ENCODE measurements at places on chromosomes 16 and 17. TPM values are rescaled to one million over a fixed set of nuclear protein-coding genes. Genes with fewer than 3 reads are reported as not detected.

The FBXO39 gene
- total RNA-seq: not detected

The CCL5 gene
- 0.13 TPM for total RNA-seq

The MRPS23 gene
- 181 TPM for total RNA-seq

The HOXB3 gene
- total RNA-seq: not detected

The NPIPA5 gene
- total RNA-seq: 9.7 TPM

The VAT1L gene
- not detected for total RNA-seq

GRCh38 chr16:54048586-54049495, 237.7 kb downstream of the IRX3 start:
- H3K27ac ChIP-seq: no peak overlapping the region
- H3K36me3 ChIP-seq: no peaks in the 10 kb centered on the region
- no peak overlapping the region for H3K4me3 ChIP-seq
- no peak for DNase-seq

- no peaks in the 10 kb centered on the region for H3K36me3 ChIP-seq
- H3K4me1 ChIP-seq: no peaks in the 10 kb centered on the region
- H3K4me3 ChIP-seq: no peak overlapping the region
- peaks cover 11% of the 10 kb centered on the region for H3K27me3 ChIP-seq
These were observed 57.1 kb downstream of the SPECC1 start for GRCh38 chr17:20066253-20066652.

DNA sequence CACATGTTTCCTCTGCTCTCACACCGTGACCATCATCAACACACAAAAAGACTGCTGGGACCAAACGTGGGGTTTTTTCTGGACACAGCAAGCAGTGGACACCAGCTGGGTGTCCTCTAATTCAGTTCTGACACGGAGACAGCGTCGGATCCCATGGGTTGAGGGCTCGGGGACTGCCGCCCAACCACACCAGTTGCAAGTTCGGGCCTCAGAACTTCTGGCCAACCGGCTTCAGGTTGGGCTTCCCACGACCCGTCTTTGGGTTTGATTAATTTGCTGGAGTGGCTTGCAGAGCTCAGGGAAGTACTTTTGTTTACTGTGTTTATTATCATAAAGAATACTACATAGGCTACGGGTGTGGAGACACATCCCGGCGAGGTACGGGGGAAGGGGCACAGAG, 97.8 kb downstream of the BANP start:
- H3K4me1 ChIP-seq: peaks cover 10% of the 10 kb centered on the region
- H3K27me3 ChIP-seq: no peaks in the 10 kb centered on the region
- DNase-seq: no peak
- H3K4me3 ChIP-seq: no peak overlapping the region
- peaks cover 4% of the 10 kb centered on the region for H3K36me3 ChIP-seq
- H3K27ac ChIP-seq: no peak overlapping the region

DNA sequence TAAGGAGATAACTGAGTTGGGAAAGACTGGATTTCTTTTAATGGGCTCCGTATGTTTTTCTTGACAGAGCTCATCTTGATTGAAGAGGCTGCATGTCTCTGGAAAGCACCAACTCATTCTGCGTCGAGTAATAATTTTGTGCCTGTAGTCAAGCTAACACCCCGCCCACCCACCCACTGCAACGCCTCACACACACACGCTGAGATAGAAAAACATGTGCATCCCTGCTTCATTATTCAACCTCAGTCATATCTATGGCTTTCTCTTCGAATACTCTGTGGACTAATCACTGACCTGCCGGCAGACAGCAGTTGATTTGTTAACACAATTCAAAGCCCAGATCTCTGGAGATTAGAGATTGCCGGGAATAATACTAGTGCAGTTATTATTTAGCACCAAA, 220.2 kb upstream of the TOM1L1 start:
- no peak for DNase-seq
- no peaks in the 10 kb centered on the region for H3K4me1 ChIP-seq
- no peak overlapping the region for H3K4me3 ChIP-seq
- no peak overlapping the region for H3K27ac ChIP-seq
- no peaks in the 10 kb centered on the region for H3K36me3 ChIP-seq

DNA sequence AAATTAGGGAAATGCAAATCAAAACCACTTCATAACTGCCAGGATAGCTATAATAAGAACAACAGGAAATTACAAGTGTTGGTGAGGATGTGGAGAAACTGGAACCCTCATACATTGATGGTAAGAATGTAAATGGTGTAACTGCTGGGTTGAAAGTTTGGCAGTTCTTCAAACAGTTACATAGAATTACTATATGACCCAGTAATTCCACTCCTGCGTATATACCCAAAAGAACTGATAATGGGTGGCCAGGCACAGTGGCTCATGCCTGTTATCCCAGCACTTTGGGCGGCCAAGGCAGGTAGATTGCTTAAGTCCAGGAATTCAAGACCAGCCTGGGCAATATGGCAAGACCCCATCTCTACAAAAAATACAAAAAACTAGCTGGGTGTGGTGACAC, 4.5 kb upstream of the CMTM4 start:
- peaks cover 14% of the 10 kb centered on the region for H3K27me3 ChIP-seq
- no peak for DNase-seq
- no peak overlapping the region for H3K27ac ChIP-seq
- peaks cover 23% of the 10 kb centered on the region for H3K4me1 ChIP-seq

DNA sequence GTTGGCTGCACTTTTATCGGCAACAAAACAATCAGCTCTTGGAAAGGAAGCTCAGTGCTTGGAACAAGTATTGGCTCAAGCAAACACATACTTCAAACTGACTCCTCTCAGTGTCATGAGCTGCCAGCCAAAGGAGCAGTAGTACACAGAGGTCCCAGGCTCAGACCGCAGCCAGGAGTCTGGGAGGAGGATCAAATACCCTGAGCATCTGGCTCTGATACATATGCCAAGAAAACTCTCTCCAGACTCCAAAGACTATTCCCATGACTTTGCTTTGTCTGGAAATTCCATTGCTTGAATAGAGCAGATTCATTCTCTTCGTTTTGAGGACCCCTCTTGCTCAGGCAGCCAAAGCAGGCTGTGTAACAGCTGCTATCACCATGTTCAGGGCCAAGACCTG, 501.6 kb upstream of the PSMD7 start:
- H3K4me1 ChIP-seq: no peaks in the 10 kb centered on the region
- DNase-seq: no peak
- no peak overlapping the region for H3K4me3 ChIP-seq
- H3K36me3 ChIP-seq: no peaks in the 10 kb centered on the region

GRCh38 chr16:54204756-54205155, 81.8 kb downstream of the IRX3 start:
- H3K27me3 ChIP-seq: peaks cover 8% of the 10 kb centered on the region
- no peaks in the 10 kb centered on the region for H3K36me3 ChIP-seq
- no peak overlapping the region for H3K4me3 ChIP-seq
- no peak overlapping the region for H3K27ac ChIP-seq
- no peak for DNase-seq

GRCh38 chr16:3690980-3691720, 26.2 kb downstream of the TRAP1 start:
- peaks cover 35% of the 10 kb centered on the region for H3K4me1 ChIP-seq
- peaks cover 22% of the 10 kb centered on the region for H3K36me3 ChIP-seq
- no peaks in the 10 kb centered on the region for H3K27me3 ChIP-seq

DNA sequence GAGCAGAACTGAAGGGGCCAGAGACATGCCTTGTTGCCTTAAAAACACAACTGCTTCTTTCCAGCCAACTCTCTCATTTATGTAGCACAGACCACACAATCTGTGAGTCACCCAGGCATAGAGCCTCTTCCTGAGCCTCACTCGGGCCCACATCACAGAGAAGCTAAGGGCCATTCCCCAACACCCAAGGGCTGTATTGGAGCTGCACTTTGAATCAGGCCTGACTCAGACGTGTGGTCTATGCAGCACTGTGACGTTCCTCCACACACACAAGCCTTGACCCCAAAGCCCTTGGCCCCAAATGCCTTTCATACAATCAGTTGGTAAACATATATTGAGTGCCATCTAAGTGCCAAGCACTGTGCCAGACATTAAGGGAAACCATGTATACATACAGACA, 308.9 kb upstream of the DYNLRB2 start:
- no peaks in the 10 kb centered on the region for H3K36me3 ChIP-seq
- no peaks in the 10 kb centered on the region for H3K27me3 ChIP-seq
- H3K4me1 ChIP-seq: peaks cover 27% of the 10 kb centered on the region
- peak; percentile 48 for DNase-seq
- no peak overlapping the region for H3K27ac ChIP-seq
- H3K4me3 ChIP-seq: no peak overlapping the region

- H3K27me3 ChIP-seq: no peaks in the 10 kb centered on the region
- H3K36me3 ChIP-seq: no peaks in the 10 kb centered on the region
- no peak for DNase-seq
- H3K4me3 ChIP-seq: no peak overlapping the region
- no peak overlapping the region for H3K27ac ChIP-seq
These were observed 608.3 kb upstream of the SALL1 start for GRCh38 chr16:51759329-51759728.

GRCh38 chr16:48971571-48972077, 310.0 kb downstream of the CBLN1 start:
- H3K4me3 ChIP-seq: no peak overlapping the region
- H3K27me3 ChIP-seq: no peaks in the 10 kb centered on the region
- no peak overlapping the region for H3K27ac ChIP-seq
- no peaks in the 10 kb centered on the region for H3K4me1 ChIP-seq

- H3K27ac ChIP-seq: no peak overlapping the region
- no peaks in the 10 kb centered on the region for H3K36me3 ChIP-seq
- H3K4me1 ChIP-seq: peaks cover 17% of the 10 kb centered on the region
These were observed 2.9 kb upstream of the SCIMP start for GRCh38 chr17:5237541-5238016.

DNA sequence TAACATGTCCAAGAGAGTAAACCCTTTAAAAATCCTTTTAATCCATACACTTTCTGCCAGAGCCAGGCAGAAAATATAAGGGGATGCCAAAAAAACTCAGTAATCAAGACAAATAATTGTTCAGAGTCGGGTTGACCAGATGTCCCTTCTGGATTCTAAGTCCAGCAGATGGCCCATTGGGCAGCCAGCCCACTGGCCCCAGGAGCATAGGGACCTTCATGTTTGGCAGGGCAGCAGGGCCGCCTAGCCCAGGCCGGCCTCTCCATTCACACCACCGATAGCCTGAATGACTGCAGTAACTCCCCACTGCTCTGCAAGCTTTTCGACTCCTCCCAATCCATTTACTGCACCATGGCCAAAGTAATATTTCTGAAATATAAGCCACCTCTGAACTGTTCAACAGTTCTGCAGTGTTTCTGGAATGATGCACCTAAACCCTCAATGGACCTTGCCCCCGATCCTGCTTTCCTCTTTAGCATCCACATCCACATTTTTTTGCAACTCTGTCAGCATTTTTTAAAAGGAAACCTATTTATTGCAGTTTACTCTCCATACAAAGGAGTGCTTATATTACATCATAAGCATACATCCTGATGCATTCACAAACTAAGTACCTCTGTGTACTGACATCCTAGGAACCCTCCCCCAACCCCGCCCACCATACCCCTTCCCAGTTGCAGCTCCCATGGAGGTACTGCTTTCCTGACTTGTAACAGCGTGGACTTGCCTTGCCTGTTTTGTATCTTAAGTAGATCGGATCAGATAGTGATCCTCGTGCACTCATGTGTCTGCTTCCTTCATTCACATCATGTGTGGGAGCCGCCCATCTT, 46.4 kb downstream of the LDHD start:
- 0 out of 2 replicates have a peak, but pooled peaks cover 1% of the 10 kb centered on the region for H3K36me3 ChIP-seq
- H3K4me3 ChIP-seq: peak overlapping the region; percentile 41
- H3K27ac ChIP-seq: peak overlapping the region; percentile 79
- H3K4me1 ChIP-seq: peaks cover 75% of the 10 kb centered on the region
- peak; percentile 98 for DNase-seq

GRCh38 chr16:80615735-80616134, 74.9 kb downstream of the DYNLRB2 start:
- no peak overlapping the region for H3K27ac ChIP-seq
- no peaks in the 10 kb centered on the region for H3K27me3 ChIP-seq
- no peak for DNase-seq
- H3K4me1 ChIP-seq: no peaks in the 10 kb centered on the region
- no peak overlapping the region for H3K4me3 ChIP-seq

DNA sequence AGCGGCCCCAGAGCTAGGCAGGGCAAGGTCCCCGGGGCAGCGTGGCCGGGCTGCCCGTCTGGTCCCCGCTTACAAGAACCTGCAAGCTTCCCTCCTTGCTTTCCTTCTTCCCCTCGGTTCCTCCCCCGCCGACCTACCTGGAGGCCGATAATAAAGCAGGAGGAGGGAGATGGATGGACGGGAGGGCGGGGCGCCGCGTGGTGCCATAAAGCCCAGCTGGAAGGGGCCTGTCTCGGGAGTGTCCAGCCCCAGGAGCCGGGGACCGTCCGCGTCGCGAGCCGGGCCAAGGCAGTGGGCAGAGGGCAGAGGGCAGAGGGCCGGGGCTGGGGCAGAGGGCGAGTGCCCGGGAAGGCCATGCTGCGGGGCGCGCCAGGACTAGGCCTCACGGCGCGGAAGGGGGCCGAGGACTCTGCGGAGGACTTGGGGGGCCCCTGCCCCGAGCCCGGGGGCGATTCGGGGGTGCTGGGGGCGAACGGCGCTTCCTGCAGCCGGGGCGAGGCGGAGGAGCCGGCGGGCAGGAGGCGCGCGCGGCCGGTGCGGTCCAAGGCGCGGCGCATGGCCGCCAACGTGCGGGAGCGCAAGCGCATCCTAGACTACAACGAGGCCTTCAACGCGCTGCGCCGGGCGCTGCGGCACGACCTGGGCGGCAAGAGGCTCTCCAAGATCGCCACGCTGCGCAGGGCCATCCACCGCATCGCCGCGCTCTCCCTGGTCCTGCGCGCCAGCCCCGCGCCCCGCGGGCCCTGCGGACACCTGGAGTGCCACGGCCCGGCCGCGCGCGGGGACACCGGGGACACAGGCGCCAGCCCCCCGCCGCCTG, at the start of gene BHLHA9:
Gene BHLHA9 (plus strand): TSS at position 235 of the 820 bp plus-strand sequence. CDS start 120 bp downstream, at position 355.
- no peak within 1 kb of the TSS for H3K4me3 ChIP-seq
- peaks cover 21% of the 10 kb centered on the region for H3K4me1 ChIP-seq
- peaks cover 5% of the 10 kb centered on the region for H3K27me3 ChIP-seq
- H3K36me3 ChIP-seq: no peaks in the 10 kb centered on the region
- no peak within 1 kb of the TSS for H3K27ac ChIP-seq

DNA sequence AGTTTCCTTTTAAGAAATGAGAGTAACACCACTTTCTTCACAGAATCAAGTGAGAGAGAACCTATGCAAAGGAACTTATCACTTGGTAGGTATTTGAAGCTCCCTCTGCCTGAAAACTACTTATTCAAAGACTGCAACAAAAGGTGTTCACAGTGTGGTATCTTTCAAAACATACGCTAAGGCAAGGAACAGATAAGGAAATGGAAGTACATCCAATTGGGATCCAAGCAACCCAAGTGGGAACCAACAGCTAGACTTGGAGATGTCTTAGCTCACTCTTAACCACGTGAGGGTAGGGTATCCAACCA, 431 bp upstream of the PPM1E start:
- peak overlapping the region; percentile 83 for H3K4me3 ChIP-seq
- DNase-seq: no peak
- H3K27ac ChIP-seq: no peak overlapping the region
- peaks cover 2% of the 10 kb centered on the region for H3K27me3 ChIP-seq
- H3K4me1 ChIP-seq: peaks cover 10% of the 10 kb centered on the region

- DNase-seq: peak; percentile 47
- H3K36me3 ChIP-seq: peaks cover 14% of the 10 kb centered on the region
- no peak overlapping the region for H3K4me3 ChIP-seq
- no peaks in the 10 kb centered on the region for H3K27me3 ChIP-seq
- no peak overlapping the region for H3K27ac ChIP-seq
These were observed 9.1 kb downstream of the TFAP4 start for GRCh38 chr16:4263504-4264436.

GRCh38 chr17:66343531-66344078, 41.2 kb downstream of the PRKCA start:
- peaks cover 95% of the 10 kb centered on the region for H3K4me1 ChIP-seq
- H3K36me3 ChIP-seq: no peaks in the 10 kb centered on the region
- H3K4me3 ChIP-seq: no peak overlapping the region
- no peaks in the 10 kb centered on the region for H3K27me3 ChIP-seq

GRCh38 chr17:38322156-38322779, 21.5 kb downstream of the GPR179 start:
- H3K36me3 ChIP-seq: peaks cover 44% of the 10 kb centered on the region
- peak; percentile 48 for DNase-seq
- H3K4me3 ChIP-seq: no peak overlapping the region

Data from HepG2 (cell line).